ENCODE measurements at places on chromosomes 11 and 22.

GRCh38 chr11:19938169-19938856 lies 222.0 kb downstream of the DBX1 start:
- peak; percentile 41 for DNase-seq

GRCh38 chr22:29753808-29754657 lies 12.8 kb downstream of the ZMAT5 start:
- no peak for DNase-seq

GRCh38 chr11:117866526-117866925 lies 9.9 kb downstream of the FXYD6 start:
- DNase-seq: no peak

DNA sequence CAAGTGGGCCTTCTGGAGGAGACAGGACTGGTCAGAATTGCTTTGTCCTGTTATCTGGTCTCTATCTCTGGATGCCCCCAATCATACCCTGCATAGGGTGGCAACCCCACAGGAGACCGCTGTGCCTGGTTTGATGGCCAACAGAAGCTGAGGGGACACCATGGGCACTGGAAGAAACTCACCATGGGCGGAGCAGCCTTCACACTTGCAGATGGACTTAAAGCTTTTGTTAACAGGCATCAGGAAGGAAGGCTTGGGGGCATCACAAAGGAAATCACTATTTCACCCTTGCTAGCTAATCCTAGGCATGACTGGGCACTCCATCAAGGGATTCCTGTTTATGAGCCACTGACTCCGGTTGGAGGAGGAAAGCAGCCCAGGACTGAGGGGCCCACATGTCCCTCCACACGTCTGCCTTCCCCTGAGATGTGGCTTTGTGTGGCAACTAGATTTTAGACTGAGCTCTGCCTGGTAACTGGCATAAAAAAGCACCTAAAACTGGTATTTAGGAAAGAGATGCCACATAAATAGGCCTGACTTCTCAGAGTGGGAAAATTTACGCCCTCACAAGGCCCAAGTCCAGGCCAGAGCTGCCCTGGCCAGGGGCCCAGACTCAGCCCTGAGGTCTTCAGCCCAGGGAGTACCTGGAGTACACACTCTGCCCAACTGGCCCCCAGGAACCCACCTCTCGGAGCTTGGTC lies 57.0 kb upstream of the LYVE1 start:
- no peak for DNase-seq

- DNase-seq: no peak
Observed at GRCh38 chr11:6057452-6057851, 26.9 kb upstream of the OR56A1 start.

DNA sequence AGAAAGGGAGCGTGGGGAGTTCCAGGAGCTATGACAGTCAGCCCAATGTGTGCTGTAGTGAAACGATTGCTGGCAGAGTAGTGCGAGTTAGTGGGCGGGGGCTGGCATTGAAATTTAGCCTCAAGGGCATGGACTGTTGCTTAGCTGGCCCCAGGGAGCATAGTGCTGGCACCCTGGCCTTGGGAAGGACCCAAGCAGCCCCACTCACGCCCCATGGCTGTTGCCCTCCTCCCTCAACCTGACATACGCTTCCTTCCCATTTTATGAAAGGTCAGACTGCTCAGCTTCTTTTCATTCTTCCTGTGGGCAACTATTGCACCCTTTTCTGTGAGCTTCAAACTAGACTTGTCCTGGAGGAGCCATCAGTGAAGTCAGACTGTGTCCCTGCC lies 52.0 kb upstream of the SUSD2 start:
- DNase-seq: no peak
